Activated T-helper 2 cell treated with anti-CD3 and anti-CD28 coated beads, Interferon-gamma antibody, Interleukin-2, Interleukin-4, amounts not matched to agents 10 μg/mL and 5 μg/mL and 100 μg/mL, durations not matched to agents 14 hours and 24 hours and 36 hours (primary cell): ENCODE measurements at places on chromosomes 5 and 9. TPM values are rescaled to one million over a fixed set of nuclear protein-coding genes. Genes with fewer than 3 reads are reported as not detected.

The FGF1 gene
- total RNA-seq: not detected in 2 replicates

The NUTM2F gene
- not detected in 2 replicates for total RNA-seq

The NDOR1 gene
- 38.2 and 40.2 TPM in 2 replicates for total RNA-seq

DNA sequence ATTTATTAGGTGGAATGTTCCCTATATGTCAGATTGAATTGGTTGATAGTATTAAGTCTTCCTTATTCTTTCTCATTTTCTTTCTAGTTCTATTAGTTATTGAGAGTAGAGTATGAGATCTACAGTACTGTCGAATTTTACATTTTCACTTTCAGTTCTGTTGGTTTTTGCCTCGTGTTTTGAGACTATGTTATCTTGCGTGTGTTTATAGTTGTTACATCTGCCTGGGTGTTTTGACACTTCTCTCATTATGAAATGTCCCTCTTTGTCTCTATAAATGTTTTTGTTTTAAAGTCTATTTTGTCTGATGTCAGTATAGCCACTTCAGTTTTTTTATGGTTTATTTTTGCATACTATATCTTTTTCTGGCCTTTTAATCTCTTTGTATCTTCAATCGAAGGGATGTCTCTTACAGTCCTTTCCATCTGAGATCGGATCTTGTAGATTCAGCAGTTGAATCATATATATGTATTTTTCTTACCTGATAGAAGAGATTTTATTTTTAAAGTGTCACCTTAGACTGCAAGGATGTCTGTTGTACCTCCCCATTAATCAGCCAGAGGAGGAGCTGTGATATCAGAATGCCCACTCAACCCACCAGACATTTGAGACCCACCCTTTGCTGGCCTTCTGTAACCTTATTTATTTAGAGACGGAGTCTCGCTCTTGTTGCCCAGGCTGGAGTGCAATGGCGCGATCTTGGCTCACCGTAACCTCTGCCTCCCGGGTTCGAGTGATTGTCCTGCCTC is 20.7 kb downstream of the EHMT1 start:
- no peak for DNase-seq

DNA sequence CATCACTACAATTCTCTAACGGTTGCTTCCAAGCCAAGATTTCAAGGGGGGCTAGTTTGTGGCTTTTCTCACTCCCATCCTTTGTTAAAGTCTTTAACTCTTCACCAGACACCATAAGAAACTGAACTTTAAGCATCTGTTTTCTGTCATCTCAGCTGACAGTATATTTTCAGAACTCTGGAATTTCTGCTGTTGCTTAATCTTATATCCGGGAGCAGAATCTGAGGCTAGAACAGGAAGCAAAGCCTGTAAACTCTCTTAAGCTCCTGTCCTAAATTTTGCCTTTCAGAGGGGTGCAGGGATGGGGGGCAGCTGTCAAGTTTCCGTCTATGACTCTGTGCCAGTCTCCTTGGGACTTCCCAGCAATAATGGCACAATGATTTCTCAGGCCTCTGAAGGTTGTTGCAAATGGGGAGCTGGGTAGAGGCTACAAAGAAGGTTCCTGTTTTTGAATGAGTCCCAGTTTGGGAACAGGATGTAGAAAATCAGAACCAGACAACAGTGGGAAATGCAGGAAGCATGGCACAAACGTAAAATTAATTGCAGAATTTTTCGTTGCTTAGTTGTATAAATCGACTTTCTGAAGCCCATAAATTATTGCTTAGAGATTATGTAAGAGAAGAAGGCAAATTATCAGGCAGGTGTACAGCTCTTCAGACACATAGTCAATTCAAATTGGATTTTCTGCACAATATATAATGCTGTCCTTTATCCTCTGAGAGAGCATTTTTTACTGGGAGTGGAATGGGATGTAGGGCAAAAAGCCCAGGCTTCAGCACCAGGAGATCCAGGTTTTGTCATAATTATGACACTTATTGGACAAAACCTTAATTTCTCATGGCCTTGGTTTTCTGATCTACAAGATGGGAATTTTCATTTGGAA is 430.9 kb downstream of the DMAC1 start:
- no peak for DNase-seq

DNA sequence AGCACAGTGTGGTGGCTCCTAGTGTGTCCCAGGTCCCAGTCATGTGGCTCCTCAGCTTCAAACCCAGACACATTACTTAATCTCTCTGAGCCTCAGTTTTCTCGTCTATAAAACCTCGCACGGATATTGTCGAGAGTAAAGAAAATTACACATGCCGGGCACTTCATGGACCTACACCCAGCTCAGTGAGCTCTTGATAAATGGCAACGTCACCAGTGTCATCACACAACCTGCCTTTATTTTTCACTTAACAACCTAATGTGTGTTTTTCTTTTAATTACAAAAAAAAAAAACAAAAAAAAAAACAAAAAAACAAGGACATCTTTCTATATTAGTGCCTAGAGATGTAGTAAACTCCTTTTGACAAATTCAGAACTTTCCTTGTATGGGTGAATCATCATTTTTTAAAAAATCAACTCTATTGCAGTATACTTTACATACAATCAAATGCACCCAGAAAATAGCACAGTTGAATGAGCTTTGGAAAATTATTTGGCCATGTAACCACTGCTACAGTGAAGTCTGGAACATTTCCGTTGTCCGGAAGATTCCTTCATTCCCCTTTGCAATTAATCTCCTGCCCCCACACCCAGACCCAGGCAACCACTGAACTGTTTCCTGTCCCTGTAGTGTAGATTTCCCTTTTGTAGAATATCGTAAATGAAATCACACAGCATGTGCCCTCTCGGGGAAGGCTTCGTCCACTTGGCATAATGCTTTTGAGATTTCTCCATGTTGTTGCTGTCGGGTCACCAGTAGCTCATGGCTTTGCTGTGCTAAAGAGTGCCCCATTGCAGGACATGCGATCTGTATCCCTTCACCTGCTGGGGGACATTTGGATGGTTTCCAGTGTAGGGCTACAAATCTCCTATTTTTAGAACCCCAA is 100.4 kb upstream of the LARP1 start:
- DNase-seq: no peak

- DNase-seq: no peak
Measured at GRCh38 chr5:139186261-139186660, 11.9 kb downstream of the SIL1 start.

DNA sequence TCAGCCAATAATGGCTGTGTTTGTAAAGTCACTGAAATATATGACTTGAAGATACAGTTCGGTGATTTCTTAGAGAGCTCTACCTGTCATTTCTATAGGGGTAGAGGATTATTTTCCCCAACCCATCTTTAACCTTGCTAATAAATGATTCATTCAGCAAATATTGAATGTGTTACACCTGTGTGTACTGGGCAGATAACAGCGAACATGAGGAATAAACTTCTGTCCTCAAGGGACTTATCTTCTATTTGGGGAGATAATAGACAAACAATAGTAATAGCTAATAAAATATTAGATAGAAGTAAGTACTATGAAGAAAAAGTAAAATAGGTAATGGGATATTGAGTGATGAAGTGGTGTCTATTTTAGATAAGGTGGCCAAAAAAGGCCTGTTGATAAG is 9.3 kb downstream of the TTC23L start:
- no peak for DNase-seq

DNA sequence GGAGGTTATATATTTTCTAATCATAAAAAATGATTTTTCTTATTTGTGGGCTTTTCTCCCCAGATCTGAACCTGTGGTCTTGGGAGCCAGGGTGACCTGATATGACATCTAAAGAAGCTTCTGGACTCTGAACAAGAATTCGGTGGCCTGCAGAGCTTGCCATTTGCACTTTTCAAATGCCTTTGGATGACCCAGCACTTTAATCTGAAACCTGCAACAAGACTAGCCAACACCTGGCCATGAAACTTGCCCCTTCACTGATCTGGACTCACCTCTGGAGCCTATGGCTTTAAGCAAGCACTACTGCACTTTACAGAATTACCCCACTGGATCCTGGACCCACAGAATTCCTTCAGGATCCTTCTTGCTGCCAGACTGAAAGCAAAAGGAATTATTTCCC is 59.0 kb upstream of the RIC1 start:
- no peak for DNase-seq
